ENCODE measurements at places on chromosomes 4 and X.

DNA sequence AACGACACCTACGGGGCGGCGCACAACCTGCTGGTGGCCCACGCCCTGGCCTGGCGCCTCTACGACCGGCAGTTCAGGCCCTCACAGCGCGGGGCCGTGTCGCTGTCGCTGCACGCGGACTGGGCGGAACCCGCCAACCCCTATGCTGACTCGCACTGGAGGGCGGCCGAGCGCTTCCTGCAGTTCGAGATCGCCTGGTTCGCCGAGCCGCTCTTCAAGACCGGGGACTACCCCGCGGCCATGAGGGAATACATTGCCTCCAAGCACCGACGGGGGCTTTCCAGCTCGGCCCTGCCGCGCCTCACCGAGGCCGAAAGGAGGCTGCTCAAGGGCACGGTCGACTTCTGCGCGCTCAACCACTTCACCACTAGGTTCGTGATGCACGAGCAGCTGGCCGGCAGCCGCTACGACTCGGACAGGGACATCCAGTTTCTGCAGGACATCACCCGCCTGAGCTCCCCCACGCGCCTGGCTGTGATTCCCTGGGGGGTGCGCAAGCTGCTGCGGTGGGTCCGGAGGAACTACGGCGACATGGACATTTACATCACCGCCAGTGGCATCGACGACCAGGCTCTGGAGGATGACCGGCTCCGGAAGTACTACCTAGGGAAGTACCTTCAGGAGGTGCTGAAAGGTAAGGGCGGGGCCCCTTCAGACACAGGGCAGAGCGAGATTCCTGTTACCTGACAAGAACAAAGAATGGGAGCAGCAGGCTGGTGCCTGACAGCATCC lies 11.7 kb downstream of the RPL9 start:
- no peak for DNase-seq

- DNase-seq = no peak
Observed at GRCh38 chr4:124199755-124200154, 512.8 kb downstream of the ANKRD50 start.

- no peak for DNase-seq
Observed at GRCh38 chrX:29890004-29890403, 325.4 kb upstream of the MAGEB2 start.

DNA sequence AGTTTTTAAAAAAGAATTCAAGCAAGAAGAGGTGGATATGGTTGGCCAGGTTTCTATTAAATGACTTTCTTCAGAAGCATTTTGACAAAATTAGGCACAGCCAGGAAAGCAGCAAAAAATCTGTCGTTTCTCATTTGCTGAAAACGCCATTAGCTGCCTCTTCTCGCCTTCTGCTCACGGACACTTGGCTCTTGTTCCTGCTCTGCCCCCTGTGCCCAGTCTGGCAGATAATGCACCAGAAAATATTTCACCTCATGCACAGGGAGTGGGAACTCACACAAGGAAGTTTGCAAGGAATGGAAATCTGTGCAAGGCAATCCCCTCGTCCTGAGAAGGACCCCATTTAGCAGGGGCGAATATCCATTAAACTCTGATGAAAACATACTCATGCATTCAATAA lies 260.0 kb downstream of the PACRGL start:
- no peak for DNase-seq

DNA sequence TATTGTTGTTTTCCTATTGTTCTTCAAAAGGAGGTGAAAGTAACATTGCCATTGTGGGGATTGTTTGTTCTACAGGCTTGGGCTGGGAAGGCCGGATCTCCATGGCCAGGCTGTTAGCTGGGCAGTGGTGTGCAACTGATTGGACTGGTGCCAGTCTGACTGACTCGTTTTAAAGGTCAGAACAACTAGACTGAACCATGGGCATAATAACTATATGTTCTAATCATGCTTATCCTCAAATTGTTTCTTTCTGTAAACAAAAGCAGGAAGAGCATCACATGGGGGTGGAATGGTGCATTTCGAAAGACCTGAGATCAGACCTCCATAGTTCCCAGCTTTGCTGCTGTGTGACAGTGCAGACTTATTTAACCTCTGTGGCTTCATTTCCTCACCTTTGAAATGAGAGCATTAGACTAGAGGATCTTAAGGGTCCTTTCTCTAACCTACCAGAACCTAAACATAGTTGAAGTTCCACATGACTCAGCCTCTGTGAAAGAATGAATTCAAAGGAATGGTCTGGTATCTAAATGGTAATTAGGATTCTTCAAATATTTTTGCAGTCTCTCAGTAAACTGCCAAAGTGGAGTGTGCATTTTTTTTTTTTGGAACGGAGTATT lies 66.7 kb upstream of the PGRMC2 start:
- no peak for DNase-seq

GRCh38 chrX:34275699-34276098 lies 143.6 kb upstream of the FAM47A start:
- no peak for DNase-seq

- DNase-seq = no peak
Observed at GRCh38 chr4:91997045-91997444, 306.7 kb upstream of the GRID2 start.

GRCh38 chr4:116639070-116639577 lies 446.3 kb downstream of the TRAM1L1 start:
- DNase-seq = no peak

- no peak for DNase-seq
Observed at GRCh38 chr4:107799669-107800450, 24.9 kb upstream of the SGMS2 start.

- DNase-seq = no peak
Observed at GRCh38 chrX:78019586-78020483, 50.4 kb upstream of the PGAM4 start.

DNA sequence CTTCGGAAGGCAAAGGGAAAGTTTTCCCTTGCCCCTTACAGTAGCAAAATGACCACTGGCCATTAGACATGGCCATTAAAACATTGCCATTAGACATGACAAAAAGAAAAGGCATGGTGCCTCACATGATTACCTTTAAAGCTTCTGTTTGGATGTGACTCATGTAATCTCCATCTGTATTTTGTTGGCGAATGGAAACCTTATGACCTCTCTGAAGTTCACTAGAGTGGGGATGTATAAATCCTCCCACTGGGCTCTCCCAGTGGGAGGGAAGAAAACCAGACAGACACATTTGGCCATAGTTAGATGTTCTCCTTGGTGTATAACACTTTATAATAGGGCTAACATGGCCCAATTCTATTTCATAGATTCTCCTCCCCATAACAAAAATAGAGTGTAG lies 152.6 kb downstream of the MAGEB17 start:
- no peak for DNase-seq

- DNase-seq = no peak
Observed at GRCh38 chr4:109967798-109968520, 55.3 kb downstream of the EGF start.

All from stimulated activated CD4-positive, alpha-beta T cell treated with anti-CD3 and anti-CD28 coated beads, Interleukin-2, amount 100 ng/mL, for 4 hours (primary cell).